ENCODE measurements at places on chromosomes 1 and 21.
A peak's percentile ranks its signal among the peaks of the same experiment; 100 is the strongest.

- DNase-seq = no peak
These were observed 2.1 kb downstream of the MYOM3 start for GRCh38 chr1:24109686-24110475.

GRCh38 chr1:193676996-193677549 lies 490.7 kb upstream of the B3GALT2 start:
- no peak for DNase-seq

DNA sequence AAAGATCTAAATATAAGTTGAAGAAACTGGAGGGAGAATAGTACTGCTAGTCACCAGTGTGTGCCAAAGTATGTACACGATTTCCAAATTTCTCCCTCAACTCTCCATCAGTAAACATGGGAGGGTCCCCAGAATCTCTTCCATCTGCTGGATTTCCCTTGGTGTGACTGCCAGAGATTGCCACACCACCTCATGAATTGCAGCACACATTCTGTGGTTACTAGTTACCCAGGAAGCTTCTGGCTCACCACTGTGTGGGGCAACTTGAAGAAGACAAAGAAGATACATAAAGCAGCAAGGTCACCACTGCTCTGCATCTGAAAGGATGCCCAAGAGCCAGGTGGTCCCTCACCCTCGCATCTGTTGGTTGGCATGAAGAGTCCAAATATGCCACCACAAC lies 191.7 kb upstream of the ESRRG start:
- DNase-seq = no peak

DNA sequence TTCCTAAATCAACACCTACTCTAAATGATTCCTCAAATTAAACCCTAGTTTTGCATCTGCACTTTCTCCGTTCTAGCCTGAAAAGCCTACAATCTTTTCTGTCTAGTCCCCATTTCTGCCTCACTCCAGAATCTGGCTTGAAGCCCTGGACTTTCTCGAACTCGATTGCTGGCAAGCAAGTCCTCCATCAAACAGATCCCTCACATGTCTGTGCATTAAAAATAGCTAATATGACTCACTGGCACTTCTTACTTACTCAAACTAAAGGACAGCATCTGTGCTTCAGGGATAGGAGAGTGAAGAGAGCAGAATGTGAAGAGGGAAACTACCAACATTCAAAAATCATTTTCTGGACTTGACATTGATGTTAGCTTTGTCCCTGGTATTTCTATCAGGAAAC lies 51.8 kb upstream of the CXADR start:
- no peak for DNase-seq

- no peak for DNase-seq
These were observed 93.6 kb downstream of the KIF14 start for GRCh38 chr1:200526709-200527612.

DNA sequence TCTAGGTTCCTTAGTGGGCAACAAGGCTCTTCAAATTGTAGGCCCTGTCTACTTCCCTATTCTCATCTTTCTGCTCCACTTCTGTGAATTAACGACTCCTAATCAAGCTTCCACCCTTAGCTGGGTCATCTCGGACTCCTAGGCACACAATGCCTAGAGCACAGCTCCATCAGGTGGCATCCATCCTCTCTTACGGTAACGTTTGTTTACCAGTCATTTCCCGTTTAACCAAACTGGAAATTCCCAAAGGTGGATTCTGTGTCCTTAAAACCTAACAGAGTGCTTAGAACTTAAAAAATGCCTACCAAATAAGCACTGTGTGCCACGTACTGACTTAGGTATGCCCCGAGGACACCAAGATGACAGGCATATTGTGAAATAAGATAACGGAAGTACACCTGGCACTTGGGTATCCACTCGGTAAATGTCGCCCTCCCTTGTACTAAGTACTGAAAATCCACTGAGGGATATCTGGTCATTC lies 1.5 kb downstream of the PARP1 start:
- DNase-seq = peak; percentile 70

- DNase-seq = peak; percentile 83
These were observed 4.6 kb upstream of the CLCA2 start for GRCh38 chr1:86419277-86419903.

GRCh38 chr1:74703386-74704182 lies 29.3 kb downstream of the CRYZ start:
- DNase-seq = no peak
